ENCODE measurements at places on chromosomes 7 and 10.

- DNase-seq = peak; percentile 5
Measured at GRCh38 chr7:139033346-139034114, 2.3 kb downstream of the ZC3HAV1L start.

- peak; percentile 17 for DNase-seq
Measured at GRCh38 chr7:82257118-82257695, 186.4 kb downstream of the CACNA2D1 start.

DNA sequence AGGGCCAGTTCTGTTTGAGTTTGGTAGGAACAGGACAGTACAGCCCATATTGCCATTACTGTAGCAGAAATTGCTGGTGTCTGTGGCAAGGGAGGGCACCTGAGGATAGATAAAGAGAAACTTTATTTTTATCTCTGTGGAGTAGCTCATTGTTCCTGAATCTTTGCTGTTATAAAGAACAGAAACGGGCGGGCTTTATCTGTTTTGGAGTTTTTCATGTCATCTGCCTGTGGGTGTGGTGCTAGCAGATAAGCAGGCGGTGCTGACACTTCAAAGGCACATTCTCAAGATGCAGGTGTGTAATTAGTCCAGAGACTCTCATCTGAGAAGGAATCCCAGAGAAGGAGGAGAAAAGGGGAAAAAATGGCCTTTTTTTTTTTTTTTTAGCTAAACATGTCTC lies 11.5 kb downstream of the ZNF273 start:
- DNase-seq = no peak

GRCh38 chr7:746155-747061 lies 19.3 kb upstream of the PRKAR1B start:
- DNase-seq = no peak

DNA sequence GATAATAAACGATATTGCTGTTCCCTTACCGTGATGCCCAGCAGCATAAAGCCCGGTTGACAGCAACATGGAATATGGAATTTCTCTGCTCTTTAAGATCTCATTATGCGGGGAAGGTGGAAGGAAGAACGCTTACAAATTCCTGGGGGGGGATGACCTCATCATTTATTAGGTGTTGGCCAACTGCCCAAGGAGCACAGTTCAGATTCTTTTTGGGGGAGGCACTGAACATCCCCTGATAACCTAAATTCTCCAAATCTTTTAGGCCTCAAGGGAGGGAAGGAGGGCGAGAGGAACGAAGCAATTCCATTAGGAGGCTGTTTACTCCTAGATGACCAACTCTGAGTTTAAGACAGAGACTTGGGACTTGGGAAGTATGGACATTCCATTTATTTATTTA lies 5.2 kb upstream of the COL26A1 start:
- no peak for DNase-seq

- no peak for DNase-seq
Measured at GRCh38 chr7:44496385-44496784, 5.9 kb upstream of the NUDCD3 start.

- peak; percentile 43 for DNase-seq
Measured at GRCh38 chr10:110420401-110421193, 77.1 kb upstream of the DUSP5 start.

DNA sequence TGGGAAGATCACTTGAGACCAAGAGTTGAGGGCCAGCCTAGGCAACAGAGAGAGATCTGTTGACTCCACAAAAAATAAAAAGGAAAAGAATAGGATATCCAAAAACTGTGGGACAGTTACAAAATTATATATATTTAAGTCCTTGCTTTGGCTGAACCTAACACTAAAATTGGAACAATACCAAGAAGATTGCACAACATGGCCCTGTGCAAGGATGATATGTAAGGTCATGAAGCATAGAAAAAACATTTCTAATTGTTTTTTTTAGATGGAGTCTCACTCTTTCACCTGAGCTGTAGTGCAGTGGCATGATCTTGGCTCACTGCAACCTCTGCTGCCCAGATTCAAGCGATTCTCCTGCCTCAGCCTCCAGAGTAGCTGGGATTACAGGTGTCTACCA lies 139.0 kb downstream of the TPST1 start:
- no peak for DNase-seq

GRCh38 chr10:48807791-48808470 lies 123.3 kb downstream of the WDFY4 start:
- DNase-seq = no peak

- no peak for DNase-seq
Measured at GRCh38 chr10:82390866-82391658, 516.1 kb downstream of the NRG3 start.

DNA sequence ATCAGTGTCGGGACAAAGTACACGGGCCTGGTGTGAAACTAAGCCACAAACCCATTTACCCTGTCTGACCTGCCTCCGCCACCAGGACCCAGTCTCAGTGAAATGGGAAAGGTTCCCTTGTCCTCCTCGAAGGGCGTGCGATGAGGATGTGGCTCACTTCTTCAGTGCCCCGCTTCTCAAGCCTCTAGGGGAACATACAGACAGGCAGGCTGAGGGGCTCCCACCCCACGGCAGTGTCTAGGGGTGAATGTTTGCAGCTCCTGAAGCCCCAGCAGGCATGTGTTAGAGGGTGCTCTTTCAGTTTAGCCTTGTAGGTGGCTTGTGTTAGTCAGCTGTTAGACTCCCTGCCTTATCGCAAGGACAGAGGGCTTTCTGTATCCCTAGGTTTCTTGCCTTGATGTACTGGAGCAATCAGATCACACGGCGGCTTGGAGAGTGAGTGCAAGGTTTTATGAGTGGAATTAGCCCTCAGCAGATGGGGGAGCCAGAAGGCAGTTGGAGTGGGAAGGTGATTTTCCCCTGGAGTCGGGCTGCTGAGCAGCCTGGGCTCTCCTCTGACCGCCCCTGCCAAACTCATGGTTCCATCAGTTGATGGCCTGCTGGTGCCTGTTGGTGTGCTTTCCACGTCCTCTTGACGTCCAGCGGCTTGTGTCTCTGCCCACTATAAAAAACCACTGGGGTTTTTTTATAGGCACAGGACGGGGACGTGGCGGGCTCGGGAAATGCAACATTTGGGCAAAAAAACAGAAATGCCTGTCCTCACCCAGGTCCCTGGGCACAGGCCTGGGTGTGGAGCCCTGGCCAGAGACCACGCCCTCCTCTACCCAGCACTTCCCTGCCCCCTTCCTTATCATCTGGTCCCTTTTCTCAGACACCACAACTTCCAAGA lies 759 bp downstream of the NUDT1 start:
- peak; percentile 22 for DNase-seq

DNA sequence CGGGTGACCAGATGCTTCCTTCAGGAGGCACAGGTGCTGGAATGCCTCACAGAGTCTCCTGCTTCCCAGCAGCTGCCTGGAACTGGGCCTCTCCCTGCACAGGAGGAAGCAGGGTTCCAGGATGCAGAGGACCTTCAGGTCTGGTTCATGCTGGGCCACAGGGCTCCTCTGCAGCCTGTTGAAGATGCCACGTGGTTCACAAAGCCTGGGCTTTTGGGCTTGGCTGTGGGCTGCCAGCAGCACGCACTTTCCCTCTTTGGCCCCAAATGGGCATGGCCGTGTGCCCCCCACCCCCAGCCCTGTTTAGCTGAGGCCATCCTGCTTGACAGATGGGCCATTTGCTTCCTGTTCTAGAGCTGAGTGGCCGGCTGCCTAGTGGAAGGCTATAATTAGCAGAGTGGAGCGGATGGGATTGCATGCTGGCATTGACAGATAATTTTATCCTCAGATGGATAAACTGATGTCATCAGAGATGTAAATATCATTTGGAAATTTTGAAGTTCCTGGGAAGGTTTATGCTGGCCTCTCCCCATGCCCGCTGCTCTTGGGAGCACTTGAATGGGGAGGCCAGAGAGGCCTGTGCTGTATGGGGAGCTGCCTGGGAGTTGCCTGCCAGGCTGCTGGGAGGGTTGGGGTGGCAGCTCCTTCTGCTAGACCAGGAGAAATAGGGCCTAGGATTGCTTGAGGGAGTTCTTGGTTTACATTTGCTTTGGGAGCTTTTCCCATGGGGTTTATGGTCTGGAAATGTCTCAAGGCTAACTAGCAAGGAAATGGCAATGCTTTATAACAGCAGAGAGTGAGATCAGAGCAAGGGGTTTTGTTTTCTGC lies 28.2 kb downstream of the TSPAN15 start:
- peak; percentile 23 for DNase-seq

DNA sequence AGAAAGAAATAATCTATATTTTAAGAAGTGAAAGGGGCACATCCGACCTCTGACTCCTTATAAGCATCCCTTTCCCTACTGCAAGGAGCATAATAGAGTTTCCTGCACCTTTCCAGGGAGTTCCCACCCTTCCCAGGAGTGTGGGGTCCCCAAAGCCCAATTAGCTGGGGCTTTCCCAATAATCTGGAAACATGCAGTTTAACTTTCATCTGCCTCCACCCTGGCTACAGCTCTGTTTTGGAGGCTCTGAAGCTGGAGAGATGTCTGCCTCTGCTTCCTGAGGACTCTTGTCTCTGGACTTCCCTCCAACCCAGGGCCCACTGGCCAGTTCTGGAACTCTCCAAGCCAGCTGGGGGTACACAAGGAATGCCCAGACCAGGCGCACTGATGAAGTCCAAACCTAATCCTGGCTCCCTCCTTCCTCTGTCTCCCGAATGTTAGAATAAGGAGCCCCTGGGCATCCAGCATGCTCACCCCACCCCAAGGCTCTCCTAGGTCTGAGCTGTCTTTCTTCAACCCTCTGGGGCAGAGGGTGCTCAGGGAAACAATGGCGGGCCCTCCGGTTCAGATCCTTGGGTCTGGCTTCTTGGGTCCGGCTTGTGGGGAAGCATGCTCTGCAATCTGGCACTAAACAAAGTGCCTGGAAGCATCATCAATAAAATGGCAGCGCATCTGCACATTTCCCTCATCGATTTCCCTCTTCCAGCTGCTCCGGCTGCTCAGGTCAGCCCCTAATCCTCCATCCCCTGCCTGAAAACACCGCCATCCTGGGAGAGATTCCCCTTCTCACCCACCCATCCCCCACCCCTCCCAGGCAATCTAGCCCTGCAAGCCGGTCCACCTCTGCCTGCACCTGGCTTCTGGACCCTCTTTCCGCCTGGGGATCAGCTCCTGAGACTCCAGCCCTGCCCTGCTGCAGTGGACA lies 13.3 kb downstream of the HOXA4 start:
- DNase-seq = no peak

DNA sequence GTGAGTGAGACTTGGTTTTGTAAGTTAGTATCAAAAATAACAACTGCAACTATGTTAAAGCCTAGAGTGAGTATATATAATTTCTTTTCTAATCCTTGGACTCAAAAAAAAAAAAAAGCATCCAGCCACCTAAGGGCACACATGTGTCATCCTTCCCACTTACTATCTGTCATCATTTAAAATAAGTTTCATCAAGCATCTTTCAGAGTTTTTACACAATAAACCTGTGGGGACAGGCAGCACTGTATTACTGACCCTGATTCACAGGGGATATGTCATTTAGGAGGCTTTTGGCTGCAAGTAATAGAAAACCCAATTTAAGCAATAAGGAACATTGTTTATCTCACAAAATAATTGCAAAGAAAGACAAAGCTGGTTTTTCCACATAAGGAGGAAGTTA lies 32.3 kb upstream of the OSBPL3 start:
- no peak for DNase-seq

- no peak for DNase-seq
Measured at GRCh38 chr10:14612873-14613587, 161.7 kb downstream of the FAM107B start.

DNA sequence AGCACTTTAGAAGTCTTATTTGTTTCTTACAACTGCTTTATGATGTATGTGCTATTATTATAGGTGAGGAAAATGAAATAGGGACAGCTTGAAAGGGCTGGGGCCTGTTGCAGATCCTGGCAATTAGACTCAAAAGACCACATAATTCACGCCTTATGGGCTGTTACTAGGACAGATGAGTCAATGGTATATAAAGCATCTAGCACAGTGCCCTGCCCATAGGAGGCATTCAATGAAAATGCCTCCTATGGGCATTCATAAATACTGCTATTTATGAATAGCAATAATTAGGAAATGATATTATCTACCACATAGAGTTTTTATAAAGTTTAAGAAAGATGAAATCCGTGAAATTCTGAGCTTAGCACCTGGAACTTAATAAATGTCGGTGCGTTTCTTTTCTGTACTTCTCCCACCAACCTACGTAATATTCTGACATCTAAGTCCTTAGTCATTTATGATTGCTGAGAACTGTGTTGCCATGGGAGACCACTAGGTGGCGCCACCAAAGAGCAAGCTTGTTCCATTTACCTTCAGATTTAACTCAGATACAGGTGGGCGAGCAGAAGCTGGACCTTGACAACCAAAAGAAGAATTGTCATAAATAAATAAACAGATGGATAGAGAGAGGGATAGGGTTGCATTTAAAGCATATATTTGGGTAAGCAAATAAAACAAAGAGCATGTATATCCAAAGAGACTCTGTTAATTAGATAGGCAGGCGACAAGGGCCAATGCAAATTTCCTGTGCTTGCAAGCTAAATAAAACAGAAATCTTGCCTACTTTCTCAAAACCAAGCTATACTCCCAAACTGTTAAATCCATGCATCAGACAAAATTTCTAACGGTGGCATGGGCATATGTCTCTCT lies 699.9 kb downstream of the INHBA start:
- DNase-seq = peak; percentile 26

DNA sequence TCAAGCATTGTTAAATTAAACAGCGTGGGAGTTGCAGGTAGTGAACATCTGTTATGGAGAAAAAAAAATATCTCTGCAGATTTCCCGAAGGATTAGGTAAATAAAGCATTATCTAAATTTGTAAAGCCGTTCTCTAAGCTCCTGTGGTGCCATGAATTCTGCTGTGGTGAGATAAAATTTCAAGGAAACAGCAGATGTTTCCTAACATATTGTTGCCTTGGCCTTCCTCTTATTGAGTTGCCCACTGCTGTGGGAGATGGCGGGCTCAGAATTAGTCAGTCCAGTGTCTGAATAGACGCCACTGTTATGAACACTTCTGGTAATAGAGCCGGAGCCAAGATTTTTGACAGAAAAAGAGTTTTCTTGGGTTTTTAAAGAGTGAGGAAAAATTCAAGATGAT lies 82.6 kb upstream of the ELMO1 start:
- DNase-seq = no peak

GRCh38 chr7:45574669-45575500 lies 717 bp downstream of the ADCY1 start:
- peak; percentile 79 for DNase-seq

DNA sequence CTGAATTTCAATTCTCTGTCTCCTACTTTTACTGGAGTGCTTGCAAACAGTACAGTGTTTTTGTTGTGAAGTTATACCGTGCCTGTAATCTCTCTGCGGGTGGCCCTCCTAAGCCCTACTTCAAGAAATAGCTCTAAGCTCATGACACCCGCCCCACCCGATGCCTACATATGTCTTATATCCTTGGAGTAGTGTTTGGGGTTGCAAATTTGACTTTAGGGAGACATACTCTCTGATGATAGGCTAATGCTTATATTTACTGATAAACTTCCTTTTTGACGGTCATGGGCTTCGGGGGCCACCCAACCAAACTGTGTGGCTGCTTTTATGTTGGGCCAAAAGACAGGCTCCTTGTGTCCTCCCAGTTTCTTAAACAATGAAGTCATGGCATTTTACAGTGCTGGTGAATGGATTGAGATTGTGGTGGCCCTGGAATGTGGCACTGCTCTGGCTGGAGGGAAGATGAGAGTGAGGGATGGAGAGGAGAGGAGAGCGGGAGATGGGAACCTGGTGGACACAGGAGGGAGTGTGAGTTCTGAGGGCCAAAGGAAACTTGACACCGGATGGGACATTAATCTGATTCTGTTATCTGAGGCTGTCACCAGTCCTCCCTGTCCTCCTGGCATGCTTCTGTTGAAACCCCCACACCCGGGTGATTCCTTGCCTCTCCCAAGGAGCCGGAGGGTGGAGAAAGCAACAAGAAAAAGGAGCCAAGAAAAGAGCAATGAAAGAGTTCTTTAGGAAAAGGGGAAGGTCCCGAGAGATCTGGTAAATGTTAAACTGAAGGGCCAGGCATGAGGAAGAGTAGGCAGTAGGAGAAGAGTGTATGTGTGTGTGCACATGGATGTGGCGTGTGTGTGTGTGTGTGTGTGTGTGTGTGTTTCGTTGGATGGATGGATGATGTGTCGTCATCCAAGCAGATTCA lies 113.3 kb downstream of the TCF7L2 start:
- peak; percentile 61 for DNase-seq

Measured in astrocyte of the hippocampus (primary cell).